Stimulated activated CD4-positive, alpha-beta T cell treated with anti-CD3 and anti-CD28 coated beads, Interleukin-2, amount 100 ng/mL, for 24 hours (primary cell): ENCODE measurements at places on chromosomes 3 and 15.

GRCh38 chr3:149058602-149059001 lies 27.7 kb downstream of the HLTF start:
- no peak for DNase-seq

DNA sequence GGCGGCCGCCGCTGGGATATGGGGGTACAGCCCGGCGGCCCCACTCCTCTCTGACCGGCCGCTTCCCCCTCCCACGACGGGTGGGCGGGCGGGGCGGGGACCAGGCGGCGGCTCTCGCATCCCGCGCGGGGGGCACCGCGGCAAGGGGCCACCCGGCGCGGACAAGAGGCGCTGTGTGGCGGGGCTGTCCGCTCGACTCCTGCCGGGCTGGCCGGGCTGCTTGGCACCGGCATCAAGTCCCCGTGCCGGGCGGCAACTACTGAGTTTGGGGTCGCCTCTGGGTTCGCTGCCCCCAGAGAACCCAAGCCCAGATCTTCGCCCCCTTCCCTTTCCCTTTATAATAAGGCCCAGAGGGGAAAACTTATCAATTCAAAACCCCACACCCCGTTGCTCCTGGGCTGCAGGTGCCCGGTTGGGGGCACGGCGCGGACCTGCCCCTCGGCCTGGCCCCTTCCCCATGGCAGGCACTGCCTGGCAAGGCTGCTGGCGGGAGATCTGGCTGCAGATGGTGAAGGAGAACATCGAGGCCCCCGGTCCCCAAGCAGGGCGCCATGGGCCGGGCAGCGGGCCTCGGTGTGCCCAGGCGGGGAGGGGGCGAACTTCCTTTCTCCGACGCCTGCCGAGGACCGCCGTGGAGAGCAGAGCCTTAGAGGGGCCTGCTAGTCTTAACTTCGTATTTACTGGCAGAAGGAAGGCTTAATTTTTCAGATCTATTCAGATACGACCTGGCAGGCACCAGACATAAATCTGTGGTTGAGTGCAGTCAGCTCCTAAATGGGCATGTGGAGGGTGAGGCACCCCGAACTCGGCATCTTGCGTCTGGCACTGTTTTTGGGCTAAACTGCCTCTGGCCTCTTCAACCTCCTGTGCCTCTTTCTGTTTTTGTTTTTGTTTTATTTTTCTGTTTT lies 911 bp downstream of the APBA2 start:
- DNase-seq: no peak

DNA sequence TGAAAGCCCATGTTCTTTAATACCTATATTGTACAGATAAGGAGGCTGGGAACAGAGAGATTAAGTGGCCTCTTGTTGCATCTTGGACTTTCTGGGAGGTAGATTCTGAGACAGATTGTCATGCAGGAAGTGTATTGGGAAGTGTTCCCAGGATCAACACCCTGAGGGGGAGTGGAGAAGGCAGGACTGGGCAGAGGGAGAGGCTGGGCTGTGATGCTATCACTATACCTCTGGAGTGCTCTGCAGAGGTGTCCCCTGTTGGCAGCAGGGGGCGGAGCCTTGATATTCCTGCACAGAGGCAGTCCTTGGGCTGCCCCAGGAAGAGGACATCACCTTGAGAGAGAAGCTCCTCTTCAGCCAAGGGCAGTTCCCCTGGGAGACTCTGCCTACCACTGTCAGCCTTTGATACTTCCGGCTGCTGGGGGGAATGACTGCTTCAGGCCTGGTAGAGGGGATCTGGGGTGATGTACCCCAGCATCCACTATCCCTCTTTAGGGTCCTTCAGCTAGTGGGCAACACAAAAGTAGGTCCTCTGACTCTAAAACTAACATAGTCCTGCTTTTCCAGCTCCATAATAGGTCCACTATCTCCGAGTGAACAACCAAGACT lies 97.4 kb upstream of the RNU6-1 start:
- no peak for DNase-seq

DNA sequence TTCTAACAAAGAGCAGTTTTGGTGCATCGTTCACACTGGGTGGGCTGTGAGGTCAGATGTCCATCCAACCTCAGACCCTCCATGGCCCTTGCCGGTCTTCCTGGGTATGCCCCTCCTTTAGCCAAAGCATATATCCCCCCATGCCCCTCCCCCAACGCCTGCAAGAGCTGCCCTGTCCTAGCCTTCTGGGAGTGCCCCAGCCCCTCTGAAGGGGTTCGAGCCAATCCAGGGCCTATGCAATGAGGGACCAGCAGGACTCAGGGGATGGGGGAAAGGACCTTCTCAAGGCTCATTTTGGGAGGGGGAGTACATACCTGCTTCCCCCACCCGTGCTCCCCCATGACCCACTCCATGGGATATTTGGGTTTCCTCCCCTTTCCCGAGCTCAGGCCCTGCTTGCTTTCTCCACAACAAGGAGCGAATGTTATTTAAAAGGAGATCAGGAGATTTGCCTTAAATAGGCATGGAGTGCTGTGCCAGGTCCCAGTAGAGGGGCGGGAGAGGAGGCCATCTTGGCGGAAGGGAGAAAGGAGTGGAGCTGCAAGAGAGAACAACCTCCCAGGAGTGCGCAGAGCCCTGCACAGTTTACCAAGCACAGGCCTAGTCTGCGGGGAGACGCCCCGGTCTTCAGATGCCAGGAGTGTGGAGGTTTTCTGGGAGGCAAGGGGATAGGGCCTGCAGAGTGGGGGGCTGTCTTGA lies 18.2 kb downstream of the PIF1 start:
- DNase-seq: no peak

- no peak for DNase-seq
These were observed 237.7 kb upstream of the AGTR1 start for GRCh38 chr3:148459931-148460513.

DNA sequence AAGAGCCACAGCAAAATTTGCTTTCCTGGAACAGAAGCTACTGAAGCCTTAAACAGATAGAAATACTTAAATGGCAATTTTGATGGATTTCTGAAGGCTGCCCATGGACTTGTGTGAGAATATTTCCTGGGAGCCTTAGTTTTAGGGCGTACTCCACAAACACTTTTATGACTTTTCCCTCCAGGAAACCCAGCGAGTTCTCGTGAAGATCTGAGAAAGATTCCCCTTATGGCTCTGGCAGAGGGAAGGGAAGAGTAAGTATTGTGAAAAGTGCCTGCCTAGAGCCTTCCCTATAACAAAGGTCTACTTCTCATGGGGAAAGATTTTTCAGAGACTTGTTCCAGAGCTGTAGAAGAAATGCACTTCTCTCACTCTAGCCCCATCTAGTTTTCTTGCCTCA lies 31.1 kb upstream of the TRAT1 start:
- no peak for DNase-seq

- no peak for DNase-seq
These were observed 53.1 kb downstream of the TRANK1 start for GRCh38 chr3:36891701-36892160.

GRCh38 chr3:123769356-123769743 lies 114.8 kb downstream of the MYLK start:
- no peak for DNase-seq

DNA sequence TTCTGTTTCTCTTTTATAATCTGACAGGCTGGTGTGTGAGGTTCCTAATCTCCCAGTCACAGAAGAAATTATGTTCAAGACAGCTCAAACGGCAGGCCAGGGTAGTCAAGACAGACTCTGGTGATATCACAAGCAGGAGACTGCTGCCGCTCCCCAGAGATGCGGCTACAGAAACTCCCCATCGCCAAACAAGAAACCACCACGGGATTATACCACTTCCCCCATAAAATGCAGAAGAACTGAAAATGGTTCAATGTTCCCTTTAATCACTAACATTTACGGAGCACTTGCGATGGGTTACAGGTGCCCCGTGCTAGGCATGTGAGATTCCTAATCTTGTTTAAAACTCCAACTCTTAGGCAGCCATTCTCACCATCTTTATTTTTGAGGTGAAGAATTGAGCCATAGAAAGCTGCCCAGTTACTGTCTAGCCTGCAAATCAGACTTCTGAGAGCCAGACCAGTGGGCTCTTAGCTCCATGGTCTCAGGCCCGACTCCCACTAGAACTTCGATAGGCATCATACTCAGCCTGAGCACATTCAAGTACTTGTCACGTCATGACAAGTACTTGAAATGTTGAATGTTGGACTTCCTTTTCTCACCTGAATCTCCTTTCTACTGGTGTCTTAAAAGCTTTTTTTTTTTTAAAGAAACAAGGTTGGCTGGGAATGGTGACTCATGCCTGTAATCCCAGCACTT lies 58.4 kb downstream of the TBC1D2B start:
- no peak for DNase-seq

GRCh38 chr3:187263270-187263669 lies 28.3 kb downstream of the MASP1 start:
- DNase-seq: no peak

DNA sequence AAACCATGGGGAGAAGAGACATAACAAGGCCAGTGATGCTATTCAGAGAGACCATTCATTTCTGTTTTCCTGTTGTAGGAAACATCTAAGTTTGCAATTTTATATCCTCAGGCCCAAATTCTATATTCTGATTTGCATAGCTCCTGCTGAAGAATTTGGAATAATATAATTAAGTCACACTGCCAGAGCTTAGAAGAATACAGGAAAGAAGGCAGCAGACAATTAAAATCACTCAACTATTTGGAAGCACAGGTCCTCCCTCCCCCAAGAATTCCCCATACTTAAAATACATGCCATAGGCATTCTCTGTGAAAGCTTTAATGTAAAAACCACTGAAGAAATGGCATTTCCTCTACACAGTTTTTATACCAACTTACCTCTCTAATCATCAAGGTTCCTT lies 66.9 kb upstream of the SLC2A2 start:
- DNase-seq: no peak

GRCh38 chr3:175046601-175047000 lies 187.5 kb downstream of the NAALADL2 start:
- DNase-seq: no peak

DNA sequence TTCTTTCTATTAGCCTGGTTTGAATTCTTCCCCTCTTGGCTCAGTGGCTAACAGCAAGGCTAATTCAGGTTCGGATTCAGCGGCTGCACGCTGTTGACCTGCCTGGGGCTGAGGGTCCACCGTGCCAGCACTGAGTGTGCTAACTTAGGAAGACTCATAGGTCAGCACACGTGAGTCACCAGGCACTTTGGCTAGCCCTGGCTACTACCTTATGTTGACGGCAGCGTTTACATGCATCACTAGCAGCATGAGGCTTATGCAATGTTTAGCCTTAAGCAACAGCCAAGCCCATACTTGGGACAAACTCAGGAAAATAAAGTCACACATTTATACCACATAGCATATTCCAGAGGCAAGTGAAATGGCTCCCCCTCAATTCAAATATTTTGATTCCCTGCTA lies 137.7 kb downstream of the RAB11A start:
- no peak for DNase-seq

DNA sequence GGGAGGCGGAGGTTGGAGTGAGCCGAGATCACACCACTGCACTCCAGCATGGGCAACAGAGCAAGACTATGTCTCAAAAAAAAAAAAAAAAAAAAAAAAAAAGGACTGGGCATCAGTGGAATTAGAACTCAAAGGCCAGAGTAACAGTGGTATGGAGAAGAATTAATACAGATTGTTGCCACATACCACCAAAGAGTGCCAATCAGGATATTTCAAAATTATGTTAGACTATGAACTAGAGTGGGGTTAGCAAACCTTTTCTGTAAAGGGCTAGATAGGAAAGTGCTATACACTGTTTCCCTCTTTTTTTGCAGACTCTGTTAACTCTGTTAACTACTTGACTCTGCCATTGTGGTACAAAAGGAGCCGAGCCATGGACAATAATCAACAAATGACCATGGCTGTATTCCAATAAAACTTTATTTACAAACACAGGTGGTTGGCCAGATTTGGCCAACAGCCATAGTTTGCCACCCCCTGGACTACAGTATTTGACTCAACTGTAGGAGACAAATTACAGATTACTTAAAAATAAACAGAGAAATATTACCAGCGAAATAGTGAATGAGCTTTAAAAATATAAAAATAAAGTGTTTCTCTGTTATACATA lies 28.6 kb downstream of the DPH3 start:
- DNase-seq: no peak

GRCh38 chr15:62494197-62494596 lies 329.1 kb upstream of the C2CD4B start:
- no peak for DNase-seq

- DNase-seq: no peak
These were observed 87.1 kb downstream of the SCN11A start for GRCh38 chr3:38964646-38965045.

DNA sequence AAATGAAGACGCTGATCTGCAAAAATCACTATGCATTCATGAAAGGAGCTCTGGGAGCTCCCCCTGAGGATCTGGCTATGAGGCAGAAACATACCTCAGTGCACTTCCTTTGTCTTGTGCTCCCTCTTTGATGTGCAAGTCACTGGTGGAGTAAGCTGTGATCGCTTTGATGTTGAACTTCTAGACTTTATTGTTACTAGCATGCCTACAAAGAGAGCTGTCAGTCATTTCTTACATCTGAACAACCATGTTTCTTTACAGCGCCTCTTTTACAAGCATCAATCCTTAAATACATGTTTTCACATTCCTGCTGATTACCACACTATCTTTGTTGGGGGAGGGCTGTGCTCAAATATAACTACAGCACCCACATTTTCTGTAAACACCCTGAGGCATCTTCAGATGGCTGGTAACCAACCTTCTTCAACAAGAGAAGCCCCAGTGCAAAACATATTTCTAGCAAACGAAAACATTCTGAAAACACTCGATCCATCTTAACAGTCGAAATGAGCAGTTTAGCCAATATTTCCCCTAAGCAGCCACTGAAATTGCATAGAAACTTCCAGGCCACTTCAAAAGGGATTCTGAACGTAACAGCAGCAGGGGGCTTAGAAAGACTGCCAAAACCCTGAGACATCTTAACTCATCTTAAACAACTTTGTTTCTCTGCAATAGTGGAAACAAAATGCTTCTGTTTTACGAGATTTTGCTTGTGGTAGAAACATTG lies 101.9 kb upstream of the ICE2 start:
- DNase-seq: no peak

GRCh38 chr3:194905696-194906095 lies 220.0 kb downstream of the FAM43A start:
- no peak for DNase-seq
